Colonic mucosa (tissue), 4 donors: ENCODE measurements at places on chromosomes 12 and 14.

GRCh38 chr12:1916371-1917171, 1.9 kb downstream of the CACNA2D4 start:
- peak; percentile 21 for DNase-seq

- no peak for DNase-seq
These were observed 486.3 kb downstream of the LRIG3 start for GRCh38 chr12:58433959-58434358.

DNA sequence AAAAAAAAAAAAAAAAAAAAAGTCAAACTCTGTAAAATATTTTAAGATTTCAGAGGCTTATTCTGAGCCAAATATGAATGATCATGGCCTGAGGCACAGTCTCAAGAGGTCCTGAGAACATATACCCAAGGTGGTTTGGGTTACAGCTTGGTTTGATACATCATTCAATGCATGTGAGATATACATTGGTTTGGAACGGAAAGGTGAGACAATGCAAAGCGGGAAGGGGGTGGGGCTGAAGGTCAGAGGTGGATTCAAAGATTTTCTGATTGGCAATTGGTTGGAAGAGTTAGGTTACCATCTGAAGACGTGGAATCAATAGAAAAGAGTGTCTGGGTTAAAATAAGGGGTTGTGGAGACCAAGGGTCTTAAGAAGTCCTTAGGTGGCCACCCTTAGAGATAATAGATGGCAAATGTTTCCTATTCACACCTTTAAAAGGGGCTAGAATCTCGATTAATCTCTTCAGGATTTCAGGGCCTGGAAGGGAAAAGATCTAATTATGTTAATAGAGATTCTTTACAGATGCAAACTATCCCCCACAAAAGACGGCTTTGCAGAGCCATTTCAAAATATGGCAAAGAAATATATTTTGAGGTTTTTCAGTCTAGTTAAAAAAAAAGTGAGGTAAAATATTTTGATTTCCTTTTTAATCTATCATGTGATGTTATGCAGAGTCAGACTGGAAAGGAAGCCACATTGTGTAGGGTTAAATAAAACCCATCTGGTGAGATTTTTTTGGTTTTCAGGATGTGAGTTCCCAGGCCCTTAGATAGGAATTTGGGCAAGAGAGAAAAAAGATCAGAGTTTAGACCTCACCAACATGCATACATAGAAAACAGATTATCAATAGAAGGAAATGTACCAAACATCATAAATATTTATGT, 173.8 kb upstream of the CNOT2 start:
- DNase-seq: no peak

DNA sequence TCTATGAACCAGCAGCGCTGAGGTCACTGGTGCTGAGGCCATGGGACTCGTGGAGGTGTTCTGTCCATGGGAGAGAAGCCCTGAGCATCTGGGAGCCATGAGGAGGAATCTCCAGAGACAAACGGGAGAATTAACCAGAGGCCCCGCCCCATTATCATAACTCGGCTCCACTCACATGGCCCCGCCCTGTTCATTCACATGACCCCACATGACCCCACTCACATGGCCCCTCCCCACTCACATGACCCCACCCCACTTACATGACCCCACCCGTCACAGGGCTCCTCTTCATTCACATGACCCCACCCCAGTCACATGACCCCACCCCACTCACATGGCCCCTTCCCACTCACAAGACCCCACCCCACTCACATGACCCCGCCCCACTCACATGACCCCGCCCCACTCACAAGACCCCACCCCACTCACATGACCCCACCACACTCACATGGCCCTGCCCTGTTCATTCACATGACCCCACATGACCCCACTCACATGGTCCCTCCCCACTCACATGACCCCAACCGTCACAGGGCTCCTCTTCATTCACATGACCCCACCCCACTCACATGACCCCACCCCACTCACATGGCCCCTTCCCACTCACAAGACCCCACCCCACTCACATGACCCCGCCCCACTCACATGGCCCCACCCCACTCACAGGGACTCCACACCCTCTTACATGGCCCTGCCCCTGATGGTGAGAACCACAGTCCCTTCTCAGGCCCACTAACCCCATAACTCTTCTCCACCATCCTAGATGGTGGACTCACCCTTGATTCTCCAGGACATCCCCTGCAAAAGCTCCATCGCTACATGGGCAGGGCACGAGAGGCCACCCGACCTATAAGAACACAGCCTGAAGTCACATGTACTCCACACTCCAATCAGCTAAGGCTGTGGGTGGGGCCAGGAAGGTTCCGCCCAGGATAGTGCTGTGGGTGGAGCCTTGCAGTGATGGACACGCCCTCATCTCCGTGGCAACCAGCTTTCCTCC, 151.1 kb upstream of the SFSWAP start:
- DNase-seq: no peak

DNA sequence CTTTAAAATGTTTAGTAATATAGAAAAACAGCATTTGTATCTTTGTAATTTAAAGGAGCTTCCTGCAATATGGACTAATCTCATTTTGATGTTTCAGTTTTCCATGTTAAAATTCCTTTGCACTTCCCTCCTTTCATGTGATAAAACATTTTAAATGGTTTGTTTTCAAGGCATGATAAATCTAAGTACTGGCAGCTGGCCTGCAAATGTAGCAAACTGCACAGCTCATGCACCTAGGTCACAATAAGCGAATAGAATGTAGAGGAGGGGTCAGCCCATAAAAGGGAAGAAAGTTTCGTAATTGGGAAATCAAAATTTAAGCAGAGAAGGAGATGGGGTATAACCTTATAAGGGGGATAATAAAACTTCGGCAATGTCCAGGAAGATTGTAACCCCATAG, 80.0 kb upstream of the KCNH3 start:
- DNase-seq: no peak

GRCh38 chr14:76719666-76720065, 41.6 kb upstream of the VASH1 start:
- no peak for DNase-seq

DNA sequence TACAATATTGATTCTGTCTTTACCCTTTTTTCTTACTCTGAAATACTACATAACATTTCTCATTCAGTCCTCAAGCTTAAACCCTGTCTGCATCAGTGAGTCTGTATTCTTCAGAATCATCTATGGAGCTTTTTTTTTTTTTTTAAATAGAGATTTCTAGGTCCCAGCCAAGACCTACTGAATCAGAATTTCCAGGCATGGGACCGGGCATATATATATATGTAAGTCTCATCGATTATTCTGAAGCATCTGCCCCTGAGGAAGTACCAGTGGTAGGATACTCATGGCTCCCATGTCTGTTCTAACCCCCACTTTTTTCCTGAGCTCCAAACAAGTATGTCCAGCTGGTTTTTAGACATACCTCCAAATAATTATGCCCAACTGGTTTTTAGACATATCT, 6.1 kb downstream of the DDX47 start:
- DNase-seq: no peak

GRCh38 chr12:126160912-126161311, 1095.7 kb downstream of the AACS start:
- no peak for DNase-seq

DNA sequence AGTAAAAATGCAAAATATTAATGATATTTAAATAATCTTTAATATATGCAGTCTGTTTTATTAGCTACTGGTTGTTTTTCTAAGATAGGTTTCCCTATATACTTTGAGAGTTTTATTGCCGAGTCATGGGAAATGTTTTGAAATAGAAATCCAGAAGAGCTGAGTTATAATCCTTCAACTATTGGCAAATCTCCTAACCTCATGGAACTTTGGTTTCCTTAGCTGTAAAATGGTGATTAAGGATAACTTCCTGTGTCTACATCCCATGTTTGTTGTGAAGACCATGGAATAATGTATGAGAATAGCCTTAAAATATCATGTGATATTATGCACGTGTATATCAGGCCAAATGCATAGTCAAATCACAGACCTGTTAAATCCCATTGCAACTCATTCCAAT, 51.0 kb downstream of the UNC79 start:
- no peak for DNase-seq

GRCh38 chr12:117718141-117718540, 250.6 kb downstream of the KSR2 start:
- no peak for DNase-seq

- DNase-seq: no peak
These were observed 26.6 kb downstream of the ATF7 start for GRCh38 chr12:53599579-53599978.

- no peak for DNase-seq
These were observed 31.1 kb upstream of the NUBPL start for GRCh38 chr14:31530136-31530535.

GRCh38 chr12:43177276-43177675, 374.7 kb downstream of the ADAMTS20 start:
- DNase-seq: no peak

GRCh38 chr14:76174982-76175381, 23.3 kb downstream of the GPATCH2L start:
- DNase-seq: no peak

DNA sequence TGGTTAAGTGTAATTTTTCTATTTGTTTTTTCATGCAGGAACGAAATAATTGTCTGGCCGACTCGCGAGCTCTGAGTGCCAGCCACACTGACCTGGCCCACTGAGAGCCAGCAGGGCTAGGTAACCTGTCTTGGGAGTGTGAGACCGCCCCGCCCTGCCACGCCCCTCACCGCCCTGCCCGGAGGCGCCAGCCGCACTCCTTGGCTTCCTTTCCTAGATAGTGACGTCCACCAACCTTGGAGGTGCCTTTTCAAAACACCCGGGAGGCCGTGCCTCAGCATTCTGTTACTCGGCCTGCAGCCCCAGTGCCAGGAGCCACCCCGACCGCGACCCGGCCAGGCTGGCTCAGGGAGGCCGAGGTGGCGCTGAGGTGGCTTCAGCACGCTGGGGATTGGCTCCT, 21.7 kb downstream of the XRCC3 start:
- peak; percentile 89 for DNase-seq

- DNase-seq: no peak
These were observed 87.7 kb downstream of the GPR135 start for GRCh38 chr14:59377491-59377890.

DNA sequence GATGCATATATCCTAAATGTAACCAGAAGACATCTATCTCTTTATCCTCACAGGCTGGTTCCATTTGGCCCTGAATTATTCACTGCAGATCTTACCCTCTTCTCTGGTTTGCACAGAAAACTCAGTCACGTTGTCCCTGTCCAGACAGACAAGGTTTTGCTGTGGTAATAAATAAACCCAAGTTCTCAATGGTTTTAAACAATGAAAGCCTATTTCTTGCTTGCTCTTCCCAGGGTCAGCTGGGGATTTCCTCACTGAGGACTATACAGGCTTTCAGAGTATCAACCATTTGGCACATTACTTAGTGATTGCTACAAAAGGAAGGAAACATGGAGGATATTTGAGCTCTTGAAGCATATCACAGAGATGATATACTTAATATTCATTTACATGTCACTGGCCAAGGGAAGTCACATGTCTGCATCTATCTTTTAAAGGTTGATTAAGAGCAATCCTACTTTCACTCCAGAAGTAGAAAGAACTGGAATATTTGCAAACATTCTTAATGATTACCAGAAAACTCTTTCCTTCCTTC, 24.4 kb upstream of the E2F7 start:
- no peak for DNase-seq

DNA sequence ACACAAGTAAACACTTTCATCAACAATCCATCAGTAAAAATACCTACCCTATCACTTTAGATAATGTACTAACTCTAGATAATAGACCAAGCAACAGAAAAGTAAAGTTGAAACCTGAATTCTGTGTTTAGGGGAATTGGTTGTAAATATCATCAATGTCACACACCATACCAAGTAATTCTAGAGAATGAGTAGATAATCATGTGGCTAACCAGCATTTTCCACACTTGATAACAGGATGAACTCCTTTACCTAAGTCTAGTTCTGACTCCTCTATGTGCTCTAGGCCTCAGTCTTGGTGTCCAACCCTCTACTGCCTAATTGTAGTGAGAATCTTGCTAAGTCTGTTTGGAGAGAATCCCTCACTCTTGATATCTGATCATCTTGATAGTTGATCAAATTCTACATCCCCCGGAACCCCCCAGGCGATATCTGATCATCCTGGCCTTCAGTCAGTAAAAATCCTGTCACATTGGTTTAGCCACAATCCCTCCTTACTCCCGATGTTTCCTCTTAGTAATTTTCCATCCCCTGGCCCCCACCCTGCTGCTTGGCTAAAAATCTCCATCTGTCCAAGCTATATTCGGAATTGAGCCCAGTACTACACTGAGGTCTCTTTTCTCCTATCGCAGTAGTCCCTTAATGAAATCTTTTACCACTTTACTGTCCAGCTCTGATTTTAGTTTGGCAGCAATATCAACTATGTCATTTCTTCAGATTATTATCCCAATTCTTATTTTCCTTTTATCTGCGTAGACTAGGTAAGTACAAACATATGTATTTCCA, 3.4 kb upstream of the SLCO1A2 start:
- DNase-seq: no peak

GRCh38 chr12:109157986-109158385, 41.6 kb downstream of the ACACB start:
- no peak for DNase-seq

DNA sequence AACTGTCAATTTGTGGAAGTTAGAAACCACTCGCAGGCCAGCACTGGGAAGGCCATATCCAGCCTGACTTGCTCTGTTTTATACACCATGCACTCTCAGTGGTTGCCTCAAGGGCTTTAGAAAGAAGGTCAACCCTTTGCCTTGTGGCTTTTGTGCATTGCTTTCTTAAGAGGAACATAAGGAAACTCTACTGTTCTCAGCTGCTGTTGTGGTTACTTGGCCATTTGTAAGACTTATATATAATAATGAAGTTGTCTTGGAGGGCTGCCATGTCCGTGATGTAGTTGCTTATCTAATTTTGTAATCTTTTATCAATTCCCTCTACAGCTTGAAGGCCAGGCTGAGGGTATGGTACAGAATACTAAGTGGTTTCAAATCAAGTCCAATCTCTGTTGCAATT, 637.8 kb downstream of the DIO2 start:
- DNase-seq: no peak

GRCh38 chr12:50102131-50102531, 1.7 kb upstream of the GPD1 start:
- no peak for DNase-seq
